ENCODE measurements at places on chromosomes 7 and 10. TPM values are rescaled to one million over a fixed set of nuclear protein-coding genes. Genes with fewer than 3 reads are reported as not detected.

DNA sequence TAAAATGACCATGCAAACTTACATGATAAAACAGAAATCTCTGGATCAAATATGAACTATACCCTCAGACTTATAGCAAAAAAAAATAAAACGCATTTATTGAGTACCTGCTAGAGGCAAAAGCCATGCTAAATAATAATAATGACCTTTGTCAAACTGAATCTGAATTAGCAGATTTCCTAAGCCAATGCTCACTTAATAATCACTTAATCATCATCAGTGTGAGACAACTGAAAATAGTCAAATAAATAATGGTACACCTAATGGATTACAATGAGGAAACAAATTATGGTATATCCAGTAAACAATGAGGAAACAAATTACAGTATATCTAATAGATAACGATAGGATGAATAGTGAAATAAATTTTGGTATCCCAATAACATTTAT, 37.6 kb downstream of the COL1A2 start:
- no peak for DNase-seq
- H3K27me3 ChIP-seq = peaks cover 15% of the 10 kb centered on the region
- no peaks in the 10 kb centered on the region for H3K4me1 ChIP-seq
- no peak overlapping the region for H3K4me3 ChIP-seq
- no peak overlapping the region for H3K27ac ChIP-seq

GRID2IP gene
- not detected for polyA plus RNA-seq

GRCh38 chr7:107304636-107305035, 135.8 kb downstream of the HBP1 start:
- DNase-seq = no peak
- no peak overlapping the region for H3K27ac ChIP-seq
- peaks cover 10% of the 10 kb centered on the region for H3K4me1 ChIP-seq
- H3K4me3 ChIP-seq = no peak overlapping the region

METTL27 gene
- polyA plus RNA-seq = 3.9 TPM

FAM180A gene
- not detected for polyA plus RNA-seq

LRRC4 gene
- polyA plus RNA-seq = not detected

DNA sequence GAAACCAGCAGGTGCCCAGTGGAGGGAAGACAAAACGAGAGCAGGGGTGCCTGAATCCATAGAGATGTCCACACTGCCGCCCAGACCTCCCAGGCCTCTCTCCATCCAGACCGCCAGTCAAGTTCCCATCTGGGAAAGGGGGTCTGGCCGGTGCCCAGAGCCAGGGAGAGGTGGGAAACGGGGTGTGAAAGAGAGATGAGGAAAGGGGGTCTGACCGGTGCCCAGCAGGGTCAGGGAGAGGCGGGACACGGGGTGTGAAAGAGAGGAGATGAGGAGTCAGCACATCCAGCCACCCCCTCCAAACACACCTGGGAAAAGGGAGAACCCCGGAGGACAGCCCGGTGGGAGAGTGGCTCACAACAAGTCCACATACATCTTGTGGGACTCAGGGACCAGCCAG, 185.8 kb downstream of the PTPRN2 start:
- no peak for DNase-seq
- no peak overlapping the region for H3K4me3 ChIP-seq
- no peaks in the 10 kb centered on the region for H3K36me3 ChIP-seq
- H3K4me1 ChIP-seq = no peaks in the 10 kb centered on the region
- H3K27me3 ChIP-seq = no peaks in the 10 kb centered on the region

DNA sequence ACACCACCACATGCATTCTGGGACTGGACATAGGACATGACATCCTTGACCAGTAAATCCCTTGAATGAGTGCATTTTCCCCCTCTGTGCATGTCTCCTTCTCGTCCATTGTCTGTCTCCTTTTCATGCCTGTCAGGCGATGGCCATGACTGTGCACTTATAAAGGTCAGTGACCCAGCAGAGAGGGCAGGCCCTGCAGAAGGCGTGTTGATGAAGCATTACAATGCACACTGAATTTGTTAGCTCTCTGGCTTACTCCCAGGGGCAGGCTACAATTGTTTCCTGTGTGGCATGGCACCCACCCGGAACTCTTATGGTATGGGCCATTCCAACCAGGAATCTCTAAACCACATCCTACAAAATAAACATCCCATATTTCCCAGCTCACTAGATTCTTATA, 71.1 kb downstream of the SAMD9 start:
- H3K4me1 ChIP-seq = no peaks in the 10 kb centered on the region
- no peaks in the 10 kb centered on the region for H3K27me3 ChIP-seq
- no peaks in the 10 kb centered on the region for H3K36me3 ChIP-seq

DNA sequence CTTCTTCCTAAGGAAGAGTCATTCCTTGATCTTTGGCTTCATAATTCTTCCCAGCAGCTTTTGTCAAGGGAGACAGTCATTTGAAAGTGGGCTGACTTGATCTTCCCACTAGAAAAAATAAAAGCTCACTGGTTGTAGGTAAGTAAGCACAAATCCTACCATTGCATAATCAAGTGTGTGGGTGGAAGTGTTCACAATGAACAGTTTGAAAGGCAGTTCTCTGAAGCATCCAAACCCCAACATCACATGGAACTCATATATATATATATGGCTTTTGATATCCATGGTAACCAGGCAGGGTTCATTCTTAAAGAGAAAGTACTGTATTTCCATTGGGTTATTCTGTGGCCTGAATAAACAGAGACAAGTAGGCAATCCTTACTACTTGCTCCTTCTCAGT, 51.6 kb downstream of the ARMH3 start:
- H3K4me3 ChIP-seq = no peak overlapping the region
- H3K27me3 ChIP-seq = no peaks in the 10 kb centered on the region
- peaks cover 89% of the 10 kb centered on the region for H3K4me1 ChIP-seq
- H3K27ac ChIP-seq = peak overlapping the region; percentile 81
- H3K36me3 ChIP-seq = no peaks in the 10 kb centered on the region
- DNase-seq = no peak

CALHM2 gene
- polyA plus RNA-seq = 1.00 TPM

GRCh38 chr7:155846156-155846555, 33.9 kb upstream of the SHH start:
- no peak overlapping the region for H3K27ac ChIP-seq
- no peaks in the 10 kb centered on the region for H3K4me1 ChIP-seq
- no peak overlapping the region for H3K4me3 ChIP-seq
- no peaks in the 10 kb centered on the region for H3K36me3 ChIP-seq

DNA sequence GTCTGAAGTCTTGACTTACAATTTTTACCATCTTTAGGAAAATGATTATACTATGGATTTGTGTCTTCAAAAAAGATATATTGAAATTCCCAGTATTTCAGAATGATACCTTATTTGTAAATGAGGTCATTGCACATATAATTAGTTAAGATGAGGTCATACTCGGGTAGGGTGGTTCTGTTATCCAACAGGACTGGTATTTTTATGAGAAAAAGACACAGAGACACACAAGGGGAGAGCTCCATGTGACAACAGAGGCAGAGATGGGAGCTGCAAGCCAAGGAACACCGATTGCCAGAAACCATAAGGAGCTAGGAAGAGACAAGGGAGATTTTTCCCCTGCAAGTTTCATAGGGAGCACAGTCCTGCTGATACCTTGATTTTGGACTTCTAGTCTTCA, 356.9 kb downstream of the ARL4A start:
- no peaks in the 10 kb centered on the region for H3K36me3 ChIP-seq
- H3K27ac ChIP-seq = peak overlapping the region; percentile 13
- H3K4me1 ChIP-seq = no peaks in the 10 kb centered on the region

DNA sequence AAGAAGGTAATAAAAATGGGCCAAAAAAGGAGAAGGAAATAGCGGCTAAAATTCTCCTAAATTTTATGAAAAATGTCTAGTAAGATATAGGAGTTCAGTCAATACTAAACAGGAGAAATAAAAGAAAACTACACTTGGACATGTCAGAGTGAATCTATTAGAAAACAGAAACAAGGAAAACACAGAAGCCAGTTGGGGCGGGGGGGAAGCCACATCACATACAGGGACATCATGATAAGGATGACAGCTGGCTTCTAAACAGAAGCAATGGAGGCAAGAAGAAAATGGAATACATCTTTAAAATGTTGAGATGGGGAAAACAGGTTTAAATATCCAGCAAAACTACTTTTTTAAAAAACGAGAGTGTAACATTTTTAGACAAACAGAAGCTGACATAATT, 77.8 kb downstream of the CUBN start:
- H3K4me3 ChIP-seq = no peak overlapping the region
- H3K36me3 ChIP-seq = peaks cover 15% of the 10 kb centered on the region
- H3K27ac ChIP-seq = no peak overlapping the region
- no peaks in the 10 kb centered on the region for H3K27me3 ChIP-seq
- H3K4me1 ChIP-seq = no peaks in the 10 kb centered on the region

DOCK1 gene
- not detected for polyA plus RNA-seq

DNA sequence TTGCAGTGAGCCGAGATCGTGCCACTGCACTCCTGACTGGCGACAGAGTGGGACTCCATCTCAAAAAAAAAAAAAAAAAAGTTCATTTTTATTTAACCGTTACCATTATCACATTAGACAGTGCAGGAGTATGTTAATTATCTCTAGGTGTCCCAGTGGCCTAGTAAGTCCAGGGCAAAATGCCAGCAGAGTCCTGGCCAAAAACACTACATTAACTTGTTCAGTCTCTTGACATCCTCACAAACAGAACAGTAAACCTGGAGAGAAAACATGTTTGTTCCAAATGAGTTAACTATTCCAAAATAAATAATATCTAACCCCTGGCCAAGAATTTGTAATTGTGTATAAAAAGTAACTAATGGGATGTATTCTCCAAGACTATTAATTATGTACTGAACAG, 43.2 kb downstream of the PTPRZ1 start:
- H3K4me1 ChIP-seq = no peaks in the 10 kb centered on the region
- DNase-seq = no peak
- H3K36me3 ChIP-seq = no peaks in the 10 kb centered on the region

HIPK2 gene
- polyA plus RNA-seq = 0.87 TPM

- no peak for DNase-seq
- H3K27ac ChIP-seq = no peak overlapping the region
- H3K4me1 ChIP-seq = peaks cover 9% of the 10 kb centered on the region
- no peak overlapping the region for H3K4me3 ChIP-seq
- H3K36me3 ChIP-seq = peaks cover 40% of the 10 kb centered on the region
Observed at GRCh38 chr7:127885843-127886242, 145.4 kb downstream of the LRRC4 start.

PRKG1 gene
- polyA plus RNA-seq = not detected

CYP2C8 gene
- not detected for polyA plus RNA-seq

PTPN20 gene
- 0.88 TPM for polyA plus RNA-seq

DNA sequence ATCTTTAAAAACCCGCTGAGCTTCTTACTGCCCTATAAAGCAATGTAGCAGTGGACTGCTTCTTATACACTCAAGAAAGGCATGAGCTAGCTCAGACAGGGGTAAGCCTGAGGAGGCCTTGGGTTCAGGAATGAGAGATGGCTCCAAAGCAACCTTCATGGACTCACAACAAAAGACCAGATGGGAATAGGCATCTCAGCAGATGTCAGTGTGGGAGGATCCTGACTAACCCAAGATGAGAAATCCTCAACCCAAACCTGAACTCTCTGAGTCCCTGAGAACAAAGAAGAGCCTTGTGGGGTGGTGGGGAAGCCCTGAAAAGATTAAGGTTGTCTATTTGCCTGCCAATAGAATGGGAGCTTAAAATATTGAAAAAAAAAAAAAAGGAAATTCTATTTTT, 807.4 kb downstream of the KCNMA1 start:
- no peaks in the 10 kb centered on the region for H3K4me1 ChIP-seq
- H3K4me3 ChIP-seq = no peak overlapping the region
- no peak for DNase-seq
- H3K36me3 ChIP-seq = no peaks in the 10 kb centered on the region

- no peak for DNase-seq
- H3K27me3 ChIP-seq = no peaks in the 10 kb centered on the region
- H3K27ac ChIP-seq = peak overlapping the region; percentile 90
- H3K4me3 ChIP-seq = peak overlapping the region; percentile 92
Observed at GRCh38 chr7:123749537-123749857, 694 bp upstream of the WASL start.
